ENCODE measurements at places on chromosomes 12 and 14. TPM values are rescaled to one million over a fixed set of nuclear protein-coding genes. Genes with fewer than 3 reads are reported as not detected.

Gene RIPK3
- total RNA-seq, result not detected

Gene RFLNA
- not detected for total RNA-seq

Gene PGAM5
- total RNA-seq, result 27.9 TPM

Gene NKX2-1
- 0.06 TPM for total RNA-seq

Gene DLGAP5
- total RNA-seq, result 60.1 TPM

DNA sequence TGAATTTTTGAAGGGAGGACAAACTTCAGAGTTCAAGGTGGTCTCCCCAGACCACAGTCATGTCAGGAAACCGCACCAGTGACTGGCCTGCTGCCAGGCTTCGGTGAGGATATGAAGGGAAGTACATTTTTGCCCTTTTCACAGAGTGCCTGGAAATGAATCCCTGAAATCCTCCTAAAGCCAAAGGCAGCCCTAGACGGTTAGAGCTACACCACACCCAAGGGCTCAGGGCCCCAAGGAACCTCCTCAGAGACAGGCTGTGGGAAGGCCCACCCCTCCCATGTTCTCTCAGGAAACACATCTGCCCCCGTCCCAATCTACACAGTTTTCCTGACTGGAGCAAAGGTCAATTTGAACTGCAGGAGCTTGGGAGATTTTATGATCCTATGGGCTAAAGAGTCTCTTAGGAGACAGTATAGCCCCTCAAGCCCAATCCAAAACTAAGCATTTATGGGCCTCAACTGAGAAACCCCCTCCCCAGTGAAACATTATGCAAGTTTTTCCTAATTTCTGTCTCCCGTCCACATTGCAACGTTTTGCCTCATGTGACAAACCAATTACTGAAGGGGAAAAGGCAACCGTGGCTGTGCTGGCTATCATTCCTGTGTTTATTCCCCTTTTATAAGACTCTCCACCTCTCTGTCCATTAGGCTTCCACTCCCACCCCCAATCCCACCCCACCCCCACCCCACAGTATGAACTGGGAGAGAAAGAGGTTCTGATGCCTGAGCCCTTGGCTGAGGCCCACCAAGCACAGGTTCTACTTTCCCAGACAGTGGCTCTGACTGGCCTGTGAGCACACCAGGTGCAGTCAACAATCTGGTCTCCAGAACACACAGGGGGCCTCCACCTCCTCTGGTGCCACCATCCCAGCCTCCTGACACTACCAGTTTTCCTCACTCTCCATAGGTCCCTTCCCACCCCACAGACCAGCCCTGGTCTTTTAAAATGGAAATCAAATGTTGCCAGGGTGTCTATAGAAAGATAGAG lies 9.6 kb upstream of the RNASE1 start:
- peak; percentile 11 for DNase-seq

DNA sequence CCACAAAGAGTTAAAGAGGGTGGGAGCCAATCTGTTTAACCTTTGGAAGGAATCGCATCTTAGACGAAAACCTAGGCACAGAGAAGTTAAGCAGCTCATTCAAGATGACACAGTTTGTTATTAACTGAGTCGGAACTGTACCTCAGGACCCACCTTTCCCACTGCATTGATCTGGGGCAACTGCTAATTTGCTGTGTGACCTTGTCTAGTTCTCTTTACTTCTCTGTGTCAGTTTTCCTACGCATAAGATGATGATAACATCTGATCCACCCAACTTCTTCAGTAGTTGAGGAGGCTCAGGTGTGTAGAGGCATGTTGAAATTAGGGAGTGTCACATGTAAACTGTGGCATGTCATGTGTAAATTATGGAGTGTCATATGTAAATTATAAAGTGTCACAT lies 186.2 kb downstream of the ZFP36L1 start:
- DNase-seq, result no peak

GRCh38 chr12:87253157-87253556 lies 776.0 kb downstream of the C12orf50 start:
- DNase-seq, result peak; percentile 10

- no peak for DNase-seq
Observed at GRCh38 chr12:110282300-110282860, 1.3 kb downstream of the ATP2A2 start.

DNA sequence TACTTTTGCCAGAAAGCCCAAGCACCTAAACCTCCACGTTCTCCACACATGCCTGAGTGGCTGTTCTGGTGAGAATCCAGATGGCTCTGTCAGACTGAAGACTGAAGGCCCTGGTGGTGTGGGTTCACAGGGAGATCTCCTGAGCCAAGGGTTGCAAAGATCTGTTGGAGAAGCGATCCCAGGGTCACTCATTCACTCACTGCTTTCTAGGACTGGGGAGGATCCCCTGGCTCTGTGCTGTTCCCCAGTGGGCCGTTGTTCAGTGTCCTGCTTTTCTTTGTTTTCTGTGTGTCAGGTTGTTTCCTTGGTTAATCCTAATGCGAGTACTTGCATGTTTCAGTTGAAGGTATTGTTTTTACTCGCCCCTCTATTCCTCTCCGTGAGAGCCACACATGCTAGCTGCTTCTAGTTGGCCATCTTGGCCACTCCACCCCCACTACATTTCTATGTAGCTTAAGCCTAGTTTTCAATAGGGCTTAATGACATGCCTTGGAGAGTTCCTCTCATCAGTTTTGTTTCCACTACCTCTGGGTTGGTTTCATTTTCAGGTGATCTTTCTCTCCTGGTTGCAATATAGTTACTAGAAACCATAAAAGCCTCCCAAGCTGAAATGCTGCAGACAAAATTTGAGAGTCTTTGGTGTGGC lies 144.5 kb upstream of the SLC38A2 start:
- DNase-seq, result no peak

- no peak for DNase-seq
Observed at GRCh38 chr12:123337070-123337469, 27.6 kb downstream of the SBNO1 start.

DNA sequence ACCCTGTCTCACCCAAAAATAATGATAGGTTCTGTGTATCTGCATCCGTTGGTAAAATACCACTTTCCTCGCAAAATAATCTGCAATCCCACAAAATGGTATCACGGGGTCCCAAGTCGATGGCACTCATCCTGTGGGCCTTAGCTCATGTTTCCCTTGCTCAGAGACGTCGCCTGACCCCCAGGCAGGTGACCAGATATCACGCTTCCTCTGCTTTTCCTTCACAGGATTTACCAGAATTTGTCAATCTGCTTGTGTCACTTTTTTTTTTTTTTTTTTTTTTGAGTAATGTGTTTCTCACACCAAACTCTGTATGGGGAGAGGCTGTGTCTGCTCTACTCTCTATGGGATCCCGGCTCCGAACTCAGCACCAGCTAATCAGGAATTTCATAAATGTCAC lies 162.7 kb downstream of the PRKCH start:
- DNase-seq, result no peak

DNA sequence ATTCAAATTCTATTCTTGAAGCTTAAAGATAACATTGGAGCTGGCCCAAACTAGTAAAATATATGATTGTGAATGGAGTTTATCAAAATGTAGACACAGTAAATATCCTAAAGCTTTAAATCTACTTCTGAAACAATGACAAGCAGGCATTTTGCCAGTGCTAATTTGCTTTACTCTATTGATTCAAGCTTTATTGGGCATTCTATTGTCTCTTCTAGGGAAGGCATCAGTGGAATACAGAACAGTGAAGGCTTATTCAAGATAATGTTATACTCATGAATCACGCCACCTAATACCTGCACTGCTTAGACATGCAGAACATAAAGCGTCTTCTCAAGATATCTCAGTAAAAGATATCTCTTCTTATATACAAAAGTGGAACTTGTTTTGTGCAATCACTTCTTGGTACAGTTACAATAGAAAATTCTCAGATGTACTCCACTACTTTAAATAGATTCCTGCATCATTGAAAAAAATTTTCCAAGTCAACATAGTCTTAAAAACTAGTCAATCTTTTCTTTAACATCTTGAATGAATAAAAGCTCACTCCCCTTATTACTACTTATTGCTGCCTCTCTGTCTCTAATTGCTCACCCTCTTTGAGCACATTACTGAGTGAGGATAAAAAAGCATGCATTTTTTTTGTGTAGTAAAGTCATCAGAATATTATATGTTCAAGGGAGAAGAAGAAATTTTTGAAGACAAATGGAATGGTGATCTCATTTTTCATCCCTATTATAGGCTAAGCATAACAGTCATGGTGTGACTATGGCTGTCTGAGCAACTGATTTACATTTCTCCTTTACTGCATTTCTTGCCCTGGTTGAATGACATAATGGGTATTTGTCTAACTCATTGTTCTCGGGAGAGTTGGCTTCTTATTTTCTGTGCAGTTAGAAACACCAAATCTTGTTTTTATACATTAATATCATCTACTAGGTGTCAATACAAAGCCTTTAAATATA lies 98.0 kb upstream of the E2F7 start:
- no peak for DNase-seq

DNA sequence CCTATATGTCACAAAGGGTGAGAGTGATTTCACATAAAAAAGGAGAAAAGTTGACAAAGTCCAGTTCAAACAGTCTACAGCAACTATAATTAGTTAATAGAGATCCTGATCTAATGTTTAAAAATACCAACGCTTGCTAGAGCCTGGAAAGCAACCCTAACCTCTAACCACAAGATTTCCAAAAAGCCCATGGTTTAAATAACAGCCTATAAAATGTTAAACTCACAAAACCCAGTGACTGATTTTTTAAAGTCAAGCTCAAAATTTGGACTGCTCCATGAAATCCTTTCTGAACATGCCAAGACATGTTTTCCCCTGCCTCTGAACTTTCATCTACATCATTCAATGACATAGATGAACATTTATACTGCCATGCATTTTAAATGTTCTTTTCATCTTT lies 81.6 kb downstream of the PLEKHG7 start:
- DNase-seq, result no peak

DNA sequence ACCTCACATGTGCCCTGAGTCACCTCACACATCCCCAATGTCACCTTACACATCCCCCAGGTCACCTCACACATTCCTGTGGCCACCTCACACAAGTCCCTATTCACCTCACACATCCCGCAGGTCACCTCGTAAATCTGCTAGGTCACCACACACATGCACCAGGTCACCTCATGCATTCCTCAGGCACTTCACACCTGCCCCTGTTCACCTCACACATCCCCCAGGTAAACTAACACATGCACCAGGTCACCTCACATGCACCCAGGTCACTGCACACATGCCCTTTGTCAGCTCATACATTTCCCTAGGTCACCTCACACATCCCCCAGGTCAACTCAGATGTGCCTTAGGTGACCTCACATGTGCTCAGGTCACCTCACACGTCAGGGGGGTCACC lies 639.8 kb downstream of the TMEM121 start:
- DNase-seq, result no peak

GRCh38 chr14:49954171-49954631 lies 61.3 kb downstream of the ARF6 start:
- no peak for DNase-seq

DNA sequence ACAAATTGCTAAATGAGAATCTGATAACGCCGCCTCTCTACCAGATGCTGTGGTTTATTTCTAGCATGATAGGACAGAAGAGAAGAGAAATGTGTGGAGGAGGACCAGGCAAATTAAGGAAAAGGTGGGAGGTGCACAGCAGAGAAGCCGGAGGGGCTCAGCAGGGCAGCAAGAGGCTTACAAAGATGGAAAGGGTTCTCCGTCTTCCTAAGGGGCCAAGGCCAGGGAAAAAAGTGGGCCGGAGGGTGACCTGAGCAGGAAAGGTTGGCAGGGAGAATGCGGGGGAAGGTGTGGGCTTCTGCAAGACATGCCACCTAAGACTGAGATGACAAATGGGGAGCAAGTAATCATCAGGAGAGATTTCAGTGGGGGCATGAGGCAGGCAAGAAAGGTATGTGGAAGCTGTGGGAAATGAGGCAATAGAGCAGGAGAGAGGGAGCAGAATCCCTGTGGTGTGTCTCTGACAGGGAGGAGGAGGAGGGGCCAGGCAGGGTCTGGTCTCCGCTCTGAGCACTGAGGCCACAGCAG lies 18.7 kb downstream of the MANSC1 start:
- no peak for DNase-seq

GRCh38 chr12:121036810-121037326 lies 2.2 kb downstream of the OASL start:
- DNase-seq, result peak; percentile 34
